ENCODE measurements at places on chromosomes 12 and 14. TPM values are rescaled to one million over a fixed set of nuclear protein-coding genes. Genes with fewer than 3 reads are reported as not detected.

The DPPA3 gene
- not detected for total RNA-seq

The LRRC23 gene
- total RNA-seq = 61.0 TPM

The CRIP2 gene
- total RNA-seq = 267 TPM

The GPX2 gene
- not detected for total RNA-seq

The ADAM20 gene
- 0.86 TPM for total RNA-seq

The FSCB gene
- total RNA-seq = 0.80 TPM

The SDSL gene
- 15.5 TPM for total RNA-seq

The CD69 gene
- 5.2 TPM for total RNA-seq

DNA sequence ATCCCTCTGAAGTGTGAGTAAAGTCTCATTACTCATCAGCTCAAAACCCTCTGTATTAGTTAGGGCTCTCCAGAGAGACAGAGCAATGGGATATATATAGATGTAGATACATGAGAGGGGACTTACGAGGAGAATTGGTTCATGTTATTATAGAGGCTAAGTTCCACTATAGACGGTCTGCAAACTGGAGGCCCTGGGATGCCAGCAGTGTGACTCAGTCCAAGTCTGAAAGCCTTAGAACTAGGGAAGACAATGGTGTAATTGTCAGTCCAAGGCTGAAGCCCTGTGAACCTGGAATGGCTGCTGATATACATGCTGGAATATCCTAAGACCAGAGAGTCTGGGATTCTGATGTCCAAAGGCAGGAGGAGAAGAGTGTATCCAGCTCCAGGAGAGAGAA lies 57.3 kb upstream of the CEP83 start:
- no peaks in the 10 kb centered on the region for H3K36me3 ChIP-seq
- no peak overlapping the region for H3K27ac ChIP-seq
- H3K27me3 ChIP-seq = no peaks in the 10 kb centered on the region
- no peaks in the 10 kb centered on the region for H3K4me1 ChIP-seq
- H3K4me3 ChIP-seq = no peak overlapping the region
- no peak for DNase-seq

DNA sequence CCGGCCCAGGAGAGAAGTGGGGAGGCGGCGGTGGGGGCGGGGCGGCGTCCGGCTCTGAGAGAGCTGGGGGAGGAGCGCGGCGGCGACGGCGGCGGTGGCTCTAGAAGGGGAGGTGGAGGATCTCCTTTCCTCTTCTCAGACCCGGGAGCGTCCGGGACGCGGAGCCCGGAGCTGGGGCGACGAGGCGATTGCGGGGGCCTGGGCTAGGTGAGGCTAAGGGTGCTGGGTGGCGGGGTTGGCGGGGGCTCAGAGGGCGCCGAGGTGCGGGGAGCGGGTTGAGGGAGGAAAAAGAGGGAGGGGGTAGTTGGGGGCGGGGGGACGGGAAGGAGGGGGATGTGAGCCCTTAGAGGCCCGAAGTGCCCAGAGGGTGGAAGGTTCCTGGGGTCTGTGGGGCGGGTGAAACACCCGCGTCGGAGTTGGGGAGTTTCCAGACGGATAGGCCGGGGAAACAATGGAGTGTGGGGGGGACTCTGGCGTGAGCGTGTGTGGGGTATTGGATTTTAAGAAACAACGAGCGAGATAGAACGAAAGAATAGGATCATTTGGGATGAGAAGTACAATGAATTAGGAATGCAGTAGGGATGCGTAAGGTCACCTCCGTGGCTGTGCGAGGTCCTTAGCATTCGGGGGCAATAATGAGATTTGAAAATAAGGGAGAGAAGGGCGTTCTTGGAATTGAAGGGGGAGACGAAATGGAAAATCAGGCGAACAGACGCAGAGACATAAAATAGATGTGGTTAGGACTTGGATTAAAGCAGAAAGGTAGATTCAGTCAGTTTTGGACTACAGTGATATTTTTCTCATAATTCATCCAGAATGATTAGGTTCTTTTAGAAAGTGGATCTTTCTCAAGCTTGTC lies at the start of gene SPATS2:
Gene SPATS2, plus strand, starts transcription at position 82 of the 859 bp plus-strand sequence. CDS start 93,551 bp downstream, outside the sequence.
- DNase-seq = peak; percentile 66
- H3K4me3 ChIP-seq = peak within 1 kb of the TSS; percentile 83
- peaks cover 5% of the 10 kb centered on the region for H3K4me1 ChIP-seq
- peak within 1 kb of the TSS; percentile 92 for H3K27ac ChIP-seq
- no peaks in the 10 kb centered on the region for H3K27me3 ChIP-seq

DNA sequence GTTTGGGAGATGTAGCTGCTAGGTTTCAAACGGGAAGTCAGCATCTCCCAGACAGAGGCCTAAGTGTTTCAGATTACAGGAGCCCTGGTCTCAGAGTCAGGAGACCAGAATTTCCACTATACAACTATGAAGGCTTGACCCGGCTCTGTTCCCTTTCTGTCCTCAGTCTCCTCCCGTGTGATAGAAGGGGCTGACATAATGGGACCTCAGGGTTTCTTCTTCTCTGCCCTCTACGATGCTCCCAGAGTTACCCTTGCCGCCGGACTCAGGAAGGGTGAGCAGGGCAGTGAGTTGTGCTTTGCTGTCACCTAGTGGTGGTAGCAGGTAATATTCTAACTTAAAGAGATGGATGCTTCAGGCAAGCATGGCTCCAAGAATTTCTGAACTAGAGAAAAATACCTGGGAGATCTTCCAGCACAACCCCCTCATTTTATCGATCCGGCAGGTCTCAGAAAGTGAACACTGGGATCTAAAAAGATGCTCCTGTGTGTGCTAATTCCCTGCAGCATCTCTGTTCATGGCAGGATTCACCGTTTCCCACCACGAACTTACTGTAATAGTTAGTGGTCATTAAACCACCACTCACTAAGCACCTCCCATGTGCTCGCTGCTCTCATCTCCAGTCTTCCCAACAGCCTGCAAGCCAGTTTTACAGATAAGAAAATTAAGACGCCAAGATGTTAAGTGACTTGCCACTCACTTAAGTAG lies 84.4 kb downstream of the VWF start:
- H3K27me3 ChIP-seq = no peaks in the 10 kb centered on the region
- H3K27ac ChIP-seq = no peak overlapping the region
- peak; percentile 82 for DNase-seq
- no peaks in the 10 kb centered on the region for H3K4me1 ChIP-seq
- H3K4me3 ChIP-seq = no peak overlapping the region

- DNase-seq = no peak
- no peaks in the 10 kb centered on the region for H3K4me1 ChIP-seq
- no peaks in the 10 kb centered on the region for H3K27me3 ChIP-seq
- H3K27ac ChIP-seq = no peak overlapping the region
- H3K4me3 ChIP-seq = no peak overlapping the region
Observed at GRCh38 chr12:50862316-50862715, 19.6 kb downstream of the TMPRSS12 start.

- DNase-seq = peak; percentile 30
- H3K27me3 ChIP-seq = peaks cover 15% of the 10 kb centered on the region
- H3K4me1 ChIP-seq = peaks cover 10% of the 10 kb centered on the region
- no peak overlapping the region for H3K27ac ChIP-seq
- H3K4me3 ChIP-seq = no peak overlapping the region
Observed at GRCh38 chr14:70804556-70805162, 4.7 kb downstream of the MAP3K9 start.

- DNase-seq = no peak
- no peak overlapping the region for H3K4me3 ChIP-seq
- H3K4me1 ChIP-seq = peaks cover 16% of the 10 kb centered on the region
- peak overlapping the region; percentile 70 for H3K27ac ChIP-seq
- H3K36me3 ChIP-seq = peaks cover 28% of the 10 kb centered on the region
Observed at GRCh38 chr12:6536894-6537579, 2.7 kb downstream of the GAPDH start.

- no peak for DNase-seq
- H3K27me3 ChIP-seq = no peaks in the 10 kb centered on the region
- no peaks in the 10 kb centered on the region for H3K4me1 ChIP-seq
Observed at GRCh38 chr14:42734041-42734440, 1127.4 kb downstream of the LRFN5 start.

DNA sequence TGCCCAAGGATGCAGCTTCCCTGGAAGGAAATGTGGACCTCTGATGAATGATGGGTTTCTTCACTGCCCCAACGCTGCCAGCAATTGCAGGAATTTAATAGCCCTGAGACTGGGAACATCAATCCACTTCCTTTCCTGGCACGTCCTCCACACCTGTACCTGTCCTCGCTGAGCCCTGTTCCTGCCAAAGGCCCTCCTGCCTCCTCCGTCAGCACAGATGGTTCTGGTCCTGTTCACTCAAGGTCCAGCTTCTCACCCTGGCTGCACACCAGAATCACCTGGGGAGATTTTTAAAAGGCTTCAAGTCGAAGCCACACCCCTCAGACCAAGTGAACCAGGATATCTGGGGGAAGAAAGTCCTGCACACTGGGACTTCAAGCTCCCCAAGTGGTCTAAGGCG lies 38.4 kb upstream of the TMEM132C start:
- no peaks in the 10 kb centered on the region for H3K36me3 ChIP-seq
- no peaks in the 10 kb centered on the region for H3K27me3 ChIP-seq
- no peaks in the 10 kb centered on the region for H3K4me1 ChIP-seq
- H3K4me3 ChIP-seq = no peak overlapping the region

DNA sequence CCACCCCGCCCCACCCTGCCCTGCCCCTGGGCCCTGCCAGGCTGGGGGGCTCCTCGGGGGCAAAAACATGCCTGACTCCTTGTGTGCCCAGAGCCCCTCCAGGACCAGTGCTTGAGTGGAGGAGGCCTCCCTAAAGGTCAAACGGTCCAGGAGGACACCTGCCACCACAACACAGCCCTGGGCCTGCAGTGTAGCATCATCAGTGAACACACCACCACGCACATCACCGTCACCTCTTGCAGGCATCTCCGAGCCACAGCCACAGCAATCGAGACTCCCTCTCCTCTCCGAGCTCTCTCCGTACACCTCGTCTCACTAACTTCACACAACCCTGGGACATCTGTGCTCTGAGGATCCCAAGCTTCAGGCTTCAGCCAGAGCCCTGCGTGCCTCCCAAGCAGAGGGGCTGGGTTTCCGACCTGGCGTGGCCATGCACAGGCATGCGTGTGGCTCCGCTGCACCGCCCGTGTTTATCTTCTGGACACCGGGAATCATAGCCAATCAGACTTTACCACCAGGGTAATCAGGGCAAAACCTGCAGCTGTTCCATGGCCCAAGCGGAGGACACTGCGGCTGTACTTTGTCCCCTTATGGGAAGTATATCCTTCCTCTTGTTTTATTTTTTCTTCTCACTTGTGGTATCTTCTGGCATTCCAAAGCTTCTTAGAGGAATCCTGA lies 6.2 kb upstream of the DIO3 start:
- no peaks in the 10 kb centered on the region for H3K36me3 ChIP-seq
- no peak overlapping the region for H3K4me3 ChIP-seq
- H3K4me1 ChIP-seq = no peaks in the 10 kb centered on the region
- DNase-seq = no peak

DNA sequence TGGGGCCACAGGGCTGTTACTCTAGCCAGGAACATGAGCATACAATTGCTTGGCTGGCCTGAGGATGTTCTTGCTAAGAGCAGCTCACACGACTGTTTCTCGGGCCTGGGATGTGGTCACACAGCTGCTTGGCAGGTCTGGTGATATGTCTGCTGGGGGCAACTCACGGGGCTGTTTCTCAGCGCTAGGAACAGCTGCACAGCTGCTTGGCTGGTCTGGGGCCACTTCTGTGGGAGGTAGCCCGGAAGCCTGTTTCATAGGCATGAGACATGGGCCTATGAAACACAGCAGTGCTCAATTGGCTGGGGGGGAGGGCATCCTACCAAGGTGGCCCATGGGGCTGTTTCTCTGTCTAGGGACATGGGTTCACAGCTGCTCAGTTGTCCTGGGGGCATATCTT lies 73.4 kb upstream of the DDHD1 start:
- H3K4me1 ChIP-seq = no peaks in the 10 kb centered on the region
- no peaks in the 10 kb centered on the region for H3K27me3 ChIP-seq

DNA sequence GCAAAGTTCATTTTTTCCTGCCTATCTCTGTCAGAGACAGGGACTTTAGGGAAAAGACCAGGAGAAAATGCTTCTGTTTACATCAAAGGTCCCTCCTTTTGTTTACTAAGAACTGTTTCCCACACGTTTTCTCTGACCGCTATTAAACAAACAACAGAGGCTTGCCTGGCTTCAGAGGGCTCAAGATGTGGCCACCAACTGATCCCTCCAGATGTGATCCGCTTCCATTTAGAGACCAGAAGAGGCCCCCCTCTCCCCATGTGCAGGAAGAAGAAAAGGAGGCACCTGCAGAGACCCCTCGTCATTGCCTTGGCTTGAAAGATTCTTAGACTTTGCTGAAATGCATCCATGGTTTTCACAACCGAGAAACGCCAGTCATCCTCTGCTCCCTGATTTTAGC lies 217.9 kb upstream of the PWP1 start:
- no peak overlapping the region for H3K27ac ChIP-seq
- DNase-seq = no peak
- no peaks in the 10 kb centered on the region for H3K27me3 ChIP-seq
- no peak overlapping the region for H3K4me3 ChIP-seq
- H3K36me3 ChIP-seq = no peaks in the 10 kb centered on the region
- H3K4me1 ChIP-seq = no peaks in the 10 kb centered on the region

GRCh38 chr14:24235804-24236688 lies 3.3 kb downstream of the GMPR2 start:
- H3K4me3 ChIP-seq = no peak overlapping the region
- H3K4me1 ChIP-seq = peaks cover 27% of the 10 kb centered on the region
- H3K27me3 ChIP-seq = no peaks in the 10 kb centered on the region
- DNase-seq = no peak
- peaks cover 49% of the 10 kb centered on the region for H3K36me3 ChIP-seq

DNA sequence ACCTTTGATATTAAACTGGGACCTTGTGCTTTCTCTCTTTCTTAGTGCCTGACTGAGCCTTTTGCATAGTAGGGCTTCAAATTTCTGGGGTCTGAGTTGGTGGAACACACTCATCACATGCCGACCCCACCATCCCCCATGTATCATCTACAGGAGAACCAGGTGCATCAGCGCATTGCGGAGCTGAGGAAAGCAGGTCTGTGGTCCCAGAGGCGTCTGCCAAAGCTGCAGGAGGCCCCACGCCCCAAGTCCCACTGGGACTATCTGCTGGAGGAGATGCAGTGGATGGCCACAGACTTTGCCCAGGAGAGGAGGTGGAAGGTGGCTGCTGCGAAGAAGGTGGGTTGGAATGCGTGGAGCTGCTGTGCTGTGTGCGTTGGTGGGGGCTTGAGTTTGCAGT lies 37.8 kb downstream of the EP400 start:
- H3K27ac ChIP-seq = no peak overlapping the region
- no peak overlapping the region for H3K4me3 ChIP-seq
- no peaks in the 10 kb centered on the region for H3K27me3 ChIP-seq
- peaks cover 21% of the 10 kb centered on the region for H3K36me3 ChIP-seq
- DNase-seq = no peak
